ENCODE measurements at places on chromosomes 12 and 14.

DNA sequence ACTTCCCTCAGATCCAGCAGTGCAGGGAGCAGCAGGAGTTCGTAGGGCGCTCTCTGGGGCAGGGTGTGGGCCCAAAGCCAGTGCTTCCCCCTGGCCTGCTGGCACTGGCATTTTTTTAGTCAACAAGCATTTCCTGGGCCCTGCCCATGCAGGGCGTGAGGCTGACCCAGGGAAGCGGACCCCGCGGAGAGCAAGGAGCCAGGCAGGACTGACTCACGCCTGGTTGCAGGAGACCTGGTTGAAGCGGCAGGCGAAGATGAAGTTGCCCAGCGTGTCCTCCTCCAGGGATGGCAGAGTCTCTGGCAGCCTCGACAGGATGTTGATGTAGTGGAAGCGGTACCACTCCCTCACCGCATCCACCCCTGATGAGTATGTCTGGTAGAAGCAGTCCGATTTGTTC, 13.5 kb downstream of the SCNN1A start:
- DNase-seq, result no peak

DNA sequence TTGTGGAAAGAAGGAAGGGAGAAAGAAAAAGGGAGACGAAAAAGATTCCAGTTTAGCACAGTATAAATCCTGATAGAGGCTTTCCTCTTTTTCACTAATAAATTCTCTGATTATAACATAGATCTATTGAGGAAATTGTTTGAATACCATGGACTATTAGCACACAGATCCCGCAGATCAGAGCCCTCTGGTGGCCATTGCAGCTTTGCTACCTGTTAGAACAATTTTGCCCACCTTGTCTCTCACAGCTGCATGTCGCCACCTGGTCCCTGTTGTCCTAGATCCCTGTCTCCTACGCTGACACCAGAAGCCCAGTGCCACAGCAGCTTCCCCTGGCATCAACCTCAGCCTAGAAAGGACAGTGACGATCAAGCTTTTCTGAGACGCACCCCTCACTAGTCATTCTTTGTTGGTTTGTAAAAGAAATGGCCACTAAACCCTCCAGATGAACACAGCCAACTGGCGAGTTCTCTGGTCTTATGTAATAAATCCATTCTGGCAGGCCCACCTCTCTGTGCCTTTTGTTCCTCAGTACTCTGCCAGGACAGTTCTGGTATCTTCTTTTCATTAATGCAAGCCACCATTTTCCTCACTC, 9.9 kb downstream of the GPHB5 start:
- DNase-seq, result peak; percentile 55

DNA sequence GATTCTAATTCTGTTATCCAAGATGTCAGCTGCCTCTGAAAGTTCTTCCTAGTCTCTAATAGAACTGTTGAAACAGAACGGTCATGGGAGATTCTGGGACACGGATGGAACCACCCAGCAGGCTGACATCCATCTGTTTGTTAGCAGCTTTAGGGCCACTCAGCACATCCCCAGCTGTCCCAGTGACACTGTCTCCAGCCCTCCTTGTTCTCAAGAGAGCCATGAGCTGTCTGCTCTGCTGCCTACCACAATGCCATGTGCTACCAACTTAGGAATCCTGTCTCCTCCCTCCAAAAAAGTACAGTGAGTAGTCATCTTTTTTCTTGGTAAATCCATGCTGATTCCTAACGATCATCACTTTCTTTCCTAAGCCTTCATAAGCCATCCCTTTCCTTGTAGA, 130.5 kb downstream of the ZFP36L1 start:
- no peak for DNase-seq

GRCh38 chr12:119139448-119139847, 39.3 kb upstream of the HSPB8 start:
- DNase-seq, result no peak

DNA sequence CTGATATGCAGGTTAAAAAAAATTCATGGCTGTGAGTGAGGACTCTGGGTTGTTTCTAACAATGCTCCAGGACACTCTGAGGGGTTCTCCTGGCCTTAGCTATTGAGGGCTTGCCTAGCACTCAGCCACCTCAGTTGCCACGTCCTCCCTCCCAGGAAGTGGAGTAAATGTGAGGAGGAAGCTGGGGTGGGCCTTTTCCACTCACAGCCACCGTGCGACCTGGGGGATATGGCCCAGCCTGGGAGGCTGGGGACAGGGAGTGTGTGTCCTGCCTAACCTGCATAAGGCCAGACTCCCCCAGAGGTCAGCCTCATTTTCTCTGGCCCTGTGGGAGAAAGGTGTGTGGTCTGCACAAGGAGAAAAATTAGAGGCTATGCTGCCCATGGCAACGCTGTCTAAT, 83.3 kb downstream of the CRACR2A start:
- no peak for DNase-seq

GRCh38 chr14:36270191-36270590, 50.2 kb downstream of the MBIP start:
- no peak for DNase-seq

DNA sequence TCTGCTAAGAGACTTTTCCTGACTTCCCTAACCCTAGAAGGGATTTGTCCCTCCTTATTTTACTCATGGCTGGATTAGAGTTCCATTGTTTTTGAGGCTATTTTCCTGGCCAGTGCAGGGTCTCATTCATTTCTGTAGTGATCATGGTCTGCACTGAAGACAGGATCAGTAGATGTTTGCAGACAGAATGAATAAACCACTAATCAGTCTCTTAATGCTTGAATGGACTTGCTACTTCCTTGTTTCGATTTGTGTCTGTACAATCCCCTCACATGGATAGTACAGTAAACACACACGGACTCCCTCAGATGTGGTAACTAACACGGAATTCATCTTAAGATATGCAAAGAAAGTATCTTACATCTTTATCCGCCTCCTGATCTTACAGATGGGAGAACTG, 102.6 kb upstream of the PRB2 start:
- no peak for DNase-seq

DNA sequence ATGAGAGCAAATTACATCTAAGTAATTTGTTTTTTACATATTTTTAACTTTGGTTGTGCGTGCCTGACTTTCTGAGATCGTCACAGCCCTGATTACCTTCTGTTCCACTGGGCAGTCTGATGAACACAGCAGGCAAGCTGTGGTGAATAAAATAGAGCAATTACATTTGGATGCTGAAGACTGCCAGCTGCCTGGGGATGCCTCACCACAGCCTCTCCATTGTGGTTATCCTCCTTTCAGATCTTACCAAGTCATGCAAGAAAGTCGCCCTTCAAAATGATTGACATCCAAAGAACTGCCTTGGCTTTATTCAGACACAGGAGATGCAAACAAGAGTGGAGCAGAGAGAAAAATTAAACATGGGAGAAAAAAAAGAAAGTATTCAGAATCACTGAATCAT, 456.6 kb upstream of the TMPO start:
- no peak for DNase-seq

- no peak for DNase-seq
Measured at GRCh38 chr14:55689981-55690871, 110.2 kb downstream of the KTN1 start.

DNA sequence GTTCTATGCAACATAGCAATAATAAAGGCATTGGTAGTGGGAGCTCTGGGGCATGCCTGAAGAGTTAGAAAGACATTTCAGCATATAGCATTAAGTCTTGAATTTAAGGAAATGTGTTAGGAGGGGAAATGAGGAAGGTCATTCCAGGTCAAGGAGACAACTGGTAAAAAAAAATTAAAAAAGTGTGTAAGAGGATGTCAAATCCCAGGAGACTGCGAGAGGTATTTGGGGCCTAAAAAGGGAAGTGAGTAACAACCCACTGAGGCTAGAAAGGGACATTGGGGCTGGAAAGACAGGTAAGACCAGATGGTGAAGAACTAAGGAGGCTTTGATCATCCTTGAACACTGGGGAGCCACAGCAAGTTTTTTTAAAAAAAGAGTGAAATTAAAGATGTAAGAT, 152.9 kb downstream of the SLC25A21 start:
- DNase-seq, result no peak

- DNase-seq, result no peak
Measured at GRCh38 chr12:52250048-52250990, 17.3 kb downstream of the KRT7 start.

GRCh38 chr14:88628033-88628432, 65.2 kb downstream of the ZC3H14 start:
- no peak for DNase-seq

- DNase-seq, result no peak
Measured at GRCh38 chr14:101294136-101294535, 267.2 kb upstream of the DIO3 start.

DNA sequence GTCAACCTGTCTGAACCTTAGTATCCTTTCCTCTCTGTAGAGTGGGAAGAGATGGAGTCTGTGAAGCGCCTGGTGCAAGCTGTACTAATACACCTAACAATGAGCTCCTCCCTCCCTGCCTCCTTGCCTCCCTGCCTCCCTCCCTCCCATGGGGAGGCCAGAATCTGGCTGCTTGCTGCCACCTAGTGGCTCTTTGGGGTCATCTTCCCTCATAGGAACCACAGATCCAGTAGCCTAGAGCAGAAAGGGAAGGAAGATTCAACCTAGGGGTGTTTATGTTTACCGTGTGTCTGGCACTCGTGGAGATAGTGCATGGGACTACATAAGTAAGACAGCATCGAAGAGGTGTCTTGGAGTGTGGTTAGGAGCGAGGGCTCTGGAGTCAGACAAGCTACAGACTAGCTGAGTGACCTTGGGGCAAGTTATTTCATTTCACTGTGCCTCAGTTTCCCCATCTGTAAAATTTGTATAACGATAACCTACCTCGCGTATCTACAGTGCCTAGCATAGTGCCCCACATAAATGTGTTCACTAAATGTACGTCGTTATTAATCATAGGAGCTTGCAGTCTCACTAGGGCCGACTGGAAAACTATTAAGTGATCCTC, 35.5 kb upstream of the TSPAN9 start:
- DNase-seq, result peak; percentile 88

GRCh38 chr12:119715268-119715620, 47.3 kb downstream of the PRKAB1 start:
- peak; percentile 77 for DNase-seq

DNA sequence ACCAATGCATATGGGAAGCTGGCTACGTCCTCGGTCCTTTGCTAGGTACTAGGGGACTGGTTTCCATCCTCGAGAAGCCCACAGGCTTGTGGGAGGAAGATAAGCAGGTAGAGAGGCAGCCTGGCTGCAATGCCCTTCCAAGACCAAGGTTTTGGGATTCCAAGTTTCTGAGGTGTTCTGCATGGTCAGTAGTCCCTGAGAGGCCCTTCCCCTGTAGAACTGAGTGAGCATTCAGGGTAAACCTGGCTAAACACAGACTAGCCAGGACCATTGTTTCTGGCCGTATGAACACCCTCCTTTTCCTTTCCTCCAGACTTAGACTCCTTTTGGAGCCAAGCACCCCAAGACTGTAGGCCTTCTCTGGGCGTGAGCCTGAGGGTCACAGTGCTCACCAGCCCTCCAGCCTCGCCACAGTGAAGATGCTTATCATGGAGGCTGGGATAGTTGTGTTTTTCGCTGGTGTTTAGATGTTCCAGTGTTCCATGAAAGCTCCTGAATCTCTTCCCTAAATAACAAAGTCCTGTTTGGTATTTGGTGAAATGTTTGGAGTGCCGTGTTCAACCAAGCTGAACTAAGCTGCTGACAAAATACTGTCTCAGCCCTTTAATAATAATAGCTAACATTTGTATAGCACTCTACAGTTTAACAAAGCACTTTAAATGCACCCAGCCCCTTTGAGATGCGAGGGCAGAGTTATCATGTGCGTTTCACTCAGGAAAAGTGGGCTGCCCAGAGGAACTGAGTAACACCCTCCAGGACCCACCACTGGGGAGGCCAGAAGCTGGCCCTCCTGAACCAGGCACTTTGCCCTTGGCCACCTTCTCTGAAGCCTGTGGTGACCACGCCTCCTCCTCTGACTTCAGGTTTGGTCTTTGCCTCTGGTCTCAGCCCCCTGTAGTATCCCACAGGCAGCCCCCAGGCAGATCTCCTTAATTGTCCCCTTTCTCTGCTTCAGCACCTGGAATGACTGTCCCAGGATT, 284.5 kb downstream of the CACNA1C start:
- DNase-seq, result no peak

DNA sequence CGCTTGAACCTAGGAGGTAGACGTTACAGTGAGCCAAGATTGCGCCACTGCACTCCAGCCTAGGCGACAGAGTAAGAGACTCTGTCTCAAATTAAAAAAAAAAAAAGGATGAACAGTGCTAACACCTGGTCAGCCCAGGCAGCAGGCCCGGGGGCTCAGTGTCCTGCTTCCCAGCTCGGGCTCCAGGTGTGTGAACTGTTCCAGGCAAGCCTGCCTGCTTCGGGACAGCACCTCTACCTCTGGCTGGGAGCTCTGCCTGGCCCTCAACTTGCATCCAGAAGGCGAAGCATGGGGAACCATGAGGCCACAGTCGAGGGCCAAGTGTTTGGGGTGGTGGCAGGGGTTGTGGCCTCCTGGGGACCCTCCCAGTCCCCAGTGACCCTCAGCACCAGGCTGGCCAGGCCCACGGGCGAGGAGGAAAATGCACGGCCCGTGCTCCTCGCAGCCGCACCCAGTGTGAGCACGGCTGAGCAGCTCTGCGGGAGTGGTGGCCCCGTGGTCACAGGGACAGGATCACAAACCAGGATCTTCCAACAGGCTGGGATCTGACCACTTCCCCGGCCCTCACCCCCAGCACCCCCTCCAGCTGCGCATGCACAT, 15.5 kb downstream of the CDCA4 start:
- no peak for DNase-seq

GRCh38 chr14:54085841-54086240, 129.2 kb upstream of the BMP4 start:
- no peak for DNase-seq

GRCh38 chr12:19988001-19988400, 380.3 kb upstream of the PDE3A start:
- DNase-seq, result no peak

DNA sequence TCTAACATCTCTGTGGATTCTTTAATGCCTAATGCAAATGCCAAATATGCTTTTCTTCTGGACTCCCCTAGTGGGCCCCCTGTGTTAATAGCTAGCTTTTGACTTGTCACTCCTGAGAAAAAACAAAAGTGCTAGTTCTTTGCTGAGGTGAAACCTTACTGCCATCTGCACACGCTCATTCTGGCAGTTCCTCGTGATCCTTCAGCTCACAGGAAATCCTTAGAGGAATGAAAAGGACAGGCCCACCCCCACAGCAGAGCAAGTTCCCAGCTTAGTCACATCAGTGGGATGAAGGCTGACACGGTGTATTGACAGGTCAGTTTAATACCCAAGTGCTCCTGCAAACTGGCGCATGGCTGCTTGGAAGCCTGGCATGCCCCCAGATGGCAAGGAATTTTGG, 165.1 kb upstream of the ATP2B1 start:
- peak; percentile 35 for DNase-seq

DNA sequence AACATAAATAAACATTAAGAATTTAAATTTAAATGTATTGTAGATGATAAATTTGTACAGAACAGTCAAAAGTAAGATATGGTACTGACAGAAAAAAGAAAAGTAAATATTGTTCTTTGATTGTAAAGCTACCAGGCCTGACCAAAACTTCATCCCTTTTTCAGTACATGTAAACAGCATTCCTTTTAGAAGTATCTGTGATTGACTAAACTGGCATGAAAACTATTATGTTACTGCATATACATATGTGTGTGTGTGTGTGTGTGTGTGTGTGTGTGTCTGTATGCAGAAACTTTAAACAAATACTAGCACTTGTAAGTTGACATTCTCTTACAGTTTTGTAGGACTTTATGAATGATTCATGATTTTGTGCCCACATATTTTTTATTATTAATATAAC, 270.9 kb downstream of the C12orf50 start:
- DNase-seq, result peak; percentile 56

GRCh38 chr14:21300892-21301291, 21.0 kb downstream of the RPGRIP1 start:
- DNase-seq, result peak; percentile 5
